ENCODE measurements at places on chromosomes 12 and 14. TPM values are rescaled to one million over a fixed set of nuclear protein-coding genes. Genes with fewer than 3 reads are reported as not detected.

The STAB2 gene
- polyA plus RNA-seq = not detected

The OVCH1 gene
- 0.83 TPM for polyA plus RNA-seq

The FOXM1 gene
- 0.31 TPM for polyA plus RNA-seq

The ASCL1 gene
- polyA plus RNA-seq = 5.0 TPM

The CAPS2 gene
- polyA plus RNA-seq = 2.1 TPM

The OR6C2 gene
- polyA plus RNA-seq = not detected

The MAP1LC3B2 gene
- 1.8 TPM for polyA plus RNA-seq

The RERG gene
- polyA plus RNA-seq = 0.70 TPM

The SYT1 gene
- 103 TPM for polyA plus RNA-seq

The FNTB gene
- 14.2 TPM for polyA plus RNA-seq

The KLHDC1 gene
- polyA plus RNA-seq = 5.2 TPM

The OR9K2 gene
- not detected for polyA plus RNA-seq

The ADGRD1 gene
- 1.7 TPM for polyA plus RNA-seq

The FGF23 gene
- polyA plus RNA-seq = not detected

The KLHL33 gene
- not detected for polyA plus RNA-seq

The ZDHHC22 gene
- polyA plus RNA-seq = 5.1 TPM

The IAPP gene
- not detected for polyA plus RNA-seq

The CPNE6 gene
- polyA plus RNA-seq = 2.3 TPM

The RNASE3 gene
- polyA plus RNA-seq = not detected

The ACRBP gene
- 4.7 TPM for polyA plus RNA-seq

The IPO4 gene
- 13.4 TPM for polyA plus RNA-seq

The AGAP2 gene
- 19.3 TPM for polyA plus RNA-seq

The HELB gene
- 2.6 TPM for polyA plus RNA-seq

The MAP3K9 gene
- 10.4 TPM for polyA plus RNA-seq

The MGST1 gene
- polyA plus RNA-seq = not detected

The DAO gene
- polyA plus RNA-seq = not detected

The AQP2 gene
- polyA plus RNA-seq = not detected

The HOXC10 gene
- polyA plus RNA-seq = not detected

The ERP27 gene
- polyA plus RNA-seq = not detected

The ALX1 gene
- polyA plus RNA-seq = 0.43 TPM

The MYH7 gene
- 0.08 TPM for polyA plus RNA-seq

The P2RX7 gene
- polyA plus RNA-seq = not detected

The CD27 gene
- not detected for polyA plus RNA-seq

The PLXNC1 gene
- 76.3 TPM for polyA plus RNA-seq

The TAS2R30 gene
- 0.53 TPM for polyA plus RNA-seq

The LMBR1L gene
- 344 TPM for polyA plus RNA-seq

The RPL10L gene
- not detected for polyA plus RNA-seq

The FAM222A gene
- 6.4 TPM for polyA plus RNA-seq

The KERA gene
- polyA plus RNA-seq = not detected

The NYNRIN gene
- 5.7 TPM for polyA plus RNA-seq

The DNAJC22 gene
- polyA plus RNA-seq = 1.1 TPM

The AQP6 gene
- not detected for polyA plus RNA-seq

The INHBC gene
- not detected for polyA plus RNA-seq

The TMCC3 gene
- 1.9 TPM for polyA plus RNA-seq

The IKZF4 gene
- 5.0 TPM for polyA plus RNA-seq

The CELA1 gene
- not detected for polyA plus RNA-seq

The A2M gene
- not detected for polyA plus RNA-seq

The RIN3 gene
- not detected for polyA plus RNA-seq

The RFX4 gene
- polyA plus RNA-seq = not detected

The POTEM gene
- not detected for polyA plus RNA-seq
